Kidney epithelial cell (primary cell): ENCODE measurements at places on chromosomes 7 and 10. TPM values are rescaled to one million over a fixed set of nuclear protein-coding genes. Genes with fewer than 3 reads are reported as not detected.

- DNase-seq: no peak
These were observed 88.3 kb upstream of the CNTNAP2 start for GRCh38 chr7:146028251-146028750.

DNA sequence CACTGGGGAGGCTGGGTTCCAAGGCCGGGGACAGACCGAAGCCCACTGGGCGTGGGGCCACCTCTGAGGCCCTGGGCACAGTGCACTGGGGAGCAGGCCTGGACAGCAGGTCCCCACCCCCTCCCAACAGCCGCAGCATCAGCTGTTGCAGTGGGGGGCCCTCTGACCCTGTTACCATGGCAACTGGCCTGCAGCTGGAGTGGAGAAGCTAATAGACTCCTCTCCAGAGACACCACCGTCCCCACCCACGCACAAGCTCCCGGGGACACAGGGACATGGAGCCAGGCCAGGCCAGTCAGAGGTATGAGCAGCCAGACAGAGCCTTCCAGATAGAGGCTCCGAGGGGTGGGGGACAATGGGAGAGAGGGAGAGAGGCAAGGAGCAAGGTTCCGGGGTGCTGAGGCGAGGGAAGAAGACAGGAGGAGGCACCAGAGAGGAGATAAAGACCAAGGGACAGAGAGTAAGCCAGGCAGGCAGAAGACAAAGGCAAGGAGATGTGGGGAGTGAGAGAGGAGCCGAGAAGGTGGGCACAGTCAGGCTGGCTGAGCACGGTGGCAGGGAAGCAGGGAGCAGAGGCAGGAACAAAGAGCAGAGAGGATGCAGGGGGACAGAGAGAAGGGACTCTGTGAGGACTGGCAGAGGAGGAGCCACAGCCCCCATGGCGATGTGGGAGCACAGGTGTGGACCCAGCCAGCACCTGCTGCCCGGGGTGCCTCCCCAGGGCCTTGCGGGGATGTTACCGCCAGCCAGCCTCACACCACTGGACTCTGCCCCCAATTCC, 6.7 kb downstream of the KCNH2 start:
- DNase-seq: no peak

- no peak for DNase-seq
These were observed 66.3 kb downstream of the MTERF1 start for GRCh38 chr7:91814189-91814588.

The PAPOLB gene
- 0.13 and 0.14 TPM in 2 replicates for total RNA-seq

The SUFU gene
- 8.9 and 10.6 TPM in 2 replicates for total RNA-seq

The LRIT2 gene
- total RNA-seq: not detected in 2 replicates

GRCh38 chr10:86798611-86799010, 42.2 kb downstream of the BMPR1A start:
- DNase-seq: no peak

- peak; percentile 52 for DNase-seq
These were observed 72.9 kb downstream of the ADK start for GRCh38 chr10:74223755-74224529.

DNA sequence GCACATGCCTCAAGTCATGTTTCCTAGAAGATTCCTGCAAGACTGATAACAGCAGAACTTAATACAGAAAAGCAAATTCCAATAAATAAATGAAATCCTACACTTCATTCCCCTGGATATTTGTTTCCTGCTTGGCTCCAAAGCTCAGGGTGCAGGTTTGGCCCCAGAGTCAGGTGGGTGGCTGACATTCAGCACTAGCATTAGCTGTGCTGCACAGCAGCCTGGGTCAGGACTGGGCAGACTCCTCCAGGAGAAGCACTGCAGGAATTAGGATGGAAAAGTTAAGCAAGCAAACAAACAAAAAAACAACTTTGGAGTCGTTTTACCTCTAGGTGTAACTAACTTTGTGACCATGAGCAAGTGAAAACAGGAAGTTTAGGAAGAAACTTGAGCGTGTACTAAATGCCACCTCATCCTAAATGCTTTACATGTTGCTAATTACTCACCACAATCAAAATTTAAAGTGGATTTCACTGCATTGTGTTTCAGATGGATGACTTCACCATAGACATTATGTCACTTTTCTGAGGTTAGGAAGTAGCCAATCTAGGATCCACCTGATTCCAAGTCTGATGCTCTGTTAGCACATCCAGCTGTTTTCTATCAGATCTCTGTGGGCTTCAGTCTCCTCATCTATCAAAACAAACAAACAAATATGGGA, 239.4 kb downstream of the C7orf25 start:
- DNase-seq: no peak
